HCEC 1CT (cell line): ENCODE measurements at places on chromosomes 13 and 19.

GRCh38 chr13:81377921-81378320 is 1037.0 kb upstream of the SPRY2 start:
- peak; percentile 4 for DNase-seq

DNA sequence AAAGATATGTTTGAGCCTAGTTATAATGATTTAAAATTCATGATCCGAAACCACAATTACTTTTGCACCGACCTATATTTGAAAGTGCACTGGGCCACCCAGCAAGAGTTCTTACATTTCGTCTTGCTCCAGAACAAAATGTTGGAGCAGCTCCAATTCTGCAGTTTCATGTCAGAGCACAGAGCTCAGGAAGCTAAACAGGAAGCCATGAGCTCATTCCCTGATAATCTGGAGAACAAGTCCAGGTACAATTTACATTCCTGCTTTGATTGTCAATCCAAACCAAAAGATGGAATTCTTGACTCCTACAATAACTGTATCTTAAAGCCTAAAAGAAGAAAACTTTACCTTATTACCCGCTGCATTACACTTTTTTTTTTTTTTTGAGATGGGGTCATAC is 131.8 kb downstream of the KCTD12 start:
- DNase-seq, result peak; percentile 5

DNA sequence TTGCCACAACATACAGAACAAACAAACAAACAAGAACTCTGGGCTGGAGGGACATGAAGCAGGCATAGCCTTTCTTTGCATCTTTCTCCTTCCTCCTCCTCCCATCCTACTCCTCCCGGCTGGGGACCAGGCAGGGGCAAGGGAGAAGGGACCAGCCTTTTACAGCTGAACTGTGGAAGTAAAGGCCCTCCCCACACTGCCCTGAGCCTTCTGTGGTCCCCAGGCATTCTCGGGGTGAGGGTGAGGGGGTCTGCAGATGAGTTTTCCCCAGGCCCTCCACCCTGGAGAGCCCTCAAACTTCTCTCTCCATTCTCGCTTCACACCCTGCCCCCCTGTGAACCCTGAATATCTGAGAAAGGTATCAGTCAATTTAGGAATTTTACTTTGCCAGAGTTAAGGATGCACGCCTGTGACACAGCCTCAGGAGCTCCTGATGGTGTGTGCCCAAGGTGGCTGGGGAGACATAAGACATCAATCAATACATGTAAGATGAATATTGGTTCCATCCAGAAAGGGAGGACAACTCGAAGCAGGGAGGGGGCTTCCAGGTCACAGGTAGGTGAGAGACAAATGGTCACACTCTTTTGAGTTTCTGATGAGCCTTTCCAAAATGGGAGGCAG is 170.9 kb downstream of the COL4A1 start:
- DNase-seq, result no peak

DNA sequence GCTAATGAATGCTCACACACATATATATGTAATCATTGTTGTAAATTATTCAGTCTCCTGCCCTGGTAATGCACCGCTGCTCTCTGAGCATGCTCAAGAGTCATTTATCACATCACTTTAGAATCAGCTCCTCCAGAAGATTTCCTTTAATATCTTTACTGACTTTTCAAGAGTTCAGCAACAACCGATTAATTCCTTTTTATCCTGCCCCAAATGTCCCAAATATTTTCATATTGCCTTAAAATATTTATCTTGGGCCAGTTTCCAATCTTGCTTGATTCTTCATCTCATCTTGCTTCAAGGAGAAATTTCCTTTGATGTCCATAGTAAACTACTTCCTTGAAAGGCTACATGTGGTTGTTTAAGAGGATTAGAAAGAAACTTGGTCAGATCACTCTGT is 132.5 kb downstream of the NHLRC3 start:
- no peak for DNase-seq

DNA sequence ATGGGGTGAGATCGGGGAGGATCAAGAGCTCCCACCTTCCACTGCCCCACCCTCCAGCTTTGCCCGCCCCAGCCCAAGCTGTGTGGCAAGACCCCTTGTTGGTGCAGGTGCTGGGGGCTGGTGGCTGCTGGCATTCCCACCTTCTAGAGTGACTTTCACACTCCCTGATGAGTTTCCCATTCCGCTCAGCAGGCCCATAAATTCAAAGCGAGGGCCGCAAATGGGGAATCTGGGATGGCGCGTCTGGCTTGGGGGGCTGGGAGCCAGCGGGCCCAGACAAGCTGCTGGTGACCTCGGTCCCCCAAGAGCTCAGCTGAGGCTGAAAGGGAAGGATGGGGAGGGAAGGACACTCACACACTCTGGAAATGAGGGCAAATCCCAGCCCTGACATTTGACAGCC is 110.3 kb downstream of the GADD45B start:
- DNase-seq, result no peak

- DNase-seq, result no peak
Observed at GRCh38 chr19:16363133-16363851, 38.7 kb downstream of the KLF2 start.

DNA sequence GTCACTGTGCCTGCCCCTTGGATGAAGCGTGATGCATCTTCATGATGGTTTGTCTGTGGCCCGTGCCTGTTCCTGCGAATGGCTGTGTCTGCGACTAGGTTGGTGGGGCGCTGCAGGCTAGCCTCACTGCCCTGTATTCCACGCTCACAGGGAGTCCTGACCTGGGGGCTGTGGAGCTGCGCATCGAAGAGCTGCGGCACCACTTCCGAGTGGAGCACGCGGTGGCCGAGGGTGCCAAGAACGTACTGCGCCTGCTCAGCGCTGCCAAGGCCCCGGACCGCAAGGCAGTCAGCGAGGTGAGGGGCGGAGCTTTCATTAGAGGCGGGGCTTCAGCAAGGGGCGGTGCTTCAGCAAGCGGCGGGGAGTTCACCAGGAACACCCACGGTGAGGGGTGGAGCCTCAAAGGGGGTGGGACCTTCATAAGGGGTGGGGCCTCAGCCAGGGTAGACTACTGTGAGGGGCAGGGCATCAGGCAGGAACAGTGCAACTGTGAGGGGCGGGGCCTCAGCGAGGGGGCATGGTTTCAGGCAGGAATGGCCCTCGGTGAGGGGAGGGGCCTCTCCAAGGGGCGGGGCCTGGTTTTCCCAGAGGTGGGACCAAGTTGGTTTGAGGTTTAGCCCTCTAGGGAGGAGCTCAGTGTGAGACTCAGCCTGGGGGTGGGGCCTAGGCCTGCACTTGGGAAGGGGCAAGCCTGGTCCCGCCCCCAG is 17.2 kb downstream of the PKN1 start:
- peak; percentile 28 for DNase-seq

DNA sequence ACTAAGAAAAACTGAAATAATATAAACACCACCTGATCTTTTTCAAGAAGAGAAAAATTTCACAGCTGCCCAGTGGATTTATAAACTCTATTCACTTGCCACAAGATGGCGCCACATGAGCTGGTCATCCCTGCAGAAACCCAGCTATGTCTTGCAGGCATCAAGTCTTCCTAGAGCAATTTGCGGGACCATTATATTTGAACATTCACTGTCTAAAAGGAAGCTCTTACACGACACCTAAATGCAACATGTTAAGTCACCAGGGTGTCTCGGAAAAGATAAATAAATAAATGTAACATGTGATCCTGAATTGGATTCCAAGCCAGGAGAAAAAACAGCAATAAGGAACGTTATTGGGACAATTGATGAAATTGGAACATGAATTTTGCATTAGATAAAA is 20.3 kb upstream of the AKT2 start:
- DNase-seq, result peak; percentile 77

DNA sequence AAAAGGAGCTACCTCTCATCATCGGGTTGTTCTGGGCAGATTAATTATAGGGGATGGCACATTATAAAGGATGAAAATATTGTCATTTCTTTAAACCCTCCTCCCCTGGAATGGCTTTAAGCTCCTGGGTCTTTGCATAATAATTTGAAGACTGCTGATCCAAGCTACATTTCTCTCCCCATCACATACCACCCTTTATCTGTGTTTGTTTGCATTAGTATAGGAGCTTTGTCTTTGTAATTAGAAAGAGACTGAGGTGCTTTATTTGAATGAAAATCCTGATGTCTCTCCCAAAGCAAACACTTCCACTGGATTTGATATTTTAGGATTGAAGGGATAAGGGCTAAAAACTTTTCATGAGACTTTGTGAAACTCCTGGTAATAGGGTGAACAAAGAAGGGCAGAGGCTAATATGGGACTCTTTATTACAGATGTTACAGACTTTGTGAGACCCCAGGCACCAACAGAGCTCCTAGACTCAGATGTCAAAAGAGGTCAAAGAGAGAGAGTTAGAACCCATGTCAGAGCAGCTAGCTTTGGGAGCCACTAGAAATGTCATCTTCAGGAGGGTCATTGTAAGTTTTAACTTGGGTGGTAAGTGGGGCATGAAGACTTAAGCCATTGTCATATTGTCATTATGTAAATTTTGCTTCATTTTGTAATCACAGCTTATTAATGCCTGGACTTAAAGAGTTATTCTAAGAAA is 75.3 kb upstream of the RXFP2 start:
- DNase-seq, result no peak

DNA sequence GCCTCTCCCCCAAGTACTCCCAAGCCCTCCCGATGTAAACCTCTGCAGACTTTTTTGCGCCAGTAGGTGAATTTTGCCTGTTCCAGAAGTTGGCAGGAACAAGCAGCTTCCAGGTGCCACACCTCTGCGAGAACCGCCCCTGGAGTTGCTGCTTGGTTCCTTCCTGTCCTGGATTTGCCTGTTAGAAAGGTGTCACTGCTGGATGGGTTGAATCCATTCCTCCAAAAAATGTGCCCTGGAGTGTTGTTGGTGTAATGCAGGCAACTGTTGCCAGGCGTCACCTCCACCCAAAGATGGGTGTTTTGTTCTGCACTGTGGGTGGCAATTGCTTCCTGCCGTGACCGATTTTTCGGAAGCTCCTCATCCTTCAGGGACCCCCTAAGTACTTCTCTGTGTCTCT is 5.7 kb downstream of the PGPEP1 start:
- no peak for DNase-seq

GRCh38 chr19:52910648-52911047 is 12.6 kb downstream of the ZNF888 start:
- no peak for DNase-seq

GRCh38 chr13:47680748-47681147 is 320.3 kb downstream of the SUCLA2 start:
- peak; percentile 75 for DNase-seq

- DNase-seq, result no peak
Observed at GRCh38 chr13:75305059-75305458, 176.9 kb downstream of the TBC1D4 start.

- DNase-seq, result no peak
Observed at GRCh38 chr19:30558793-30559192, 186.6 kb downstream of the ZNF536 start.

GRCh38 chr13:23557733-23558132 is 12.5 kb upstream of the TNFRSF19 start:
- no peak for DNase-seq

DNA sequence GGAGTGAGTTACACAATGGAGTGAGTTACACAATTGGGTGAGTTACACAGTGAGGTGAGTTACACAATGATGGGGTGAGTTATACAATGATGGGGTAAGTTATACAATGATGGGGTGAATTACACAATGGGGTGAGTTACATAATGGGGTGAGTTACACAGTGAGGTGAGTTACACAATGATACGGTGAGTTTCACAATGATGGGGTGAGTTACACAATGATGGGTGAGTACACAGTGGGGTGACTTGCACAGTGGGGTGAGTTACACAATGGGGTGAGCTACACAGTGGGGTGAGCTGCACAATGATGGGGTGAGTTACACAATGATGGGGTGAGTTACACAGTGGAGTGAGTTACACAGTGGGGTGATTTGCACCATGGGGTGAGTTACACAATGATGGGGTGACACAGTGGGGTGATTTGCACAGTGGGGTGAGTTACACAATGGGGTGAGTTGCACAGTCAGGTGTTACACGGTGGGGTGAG is 52.5 kb upstream of the GAS6 start:
- peak; percentile 64 for DNase-seq

GRCh38 chr13:95239283-95239682 is 62.0 kb downstream of the ABCC4 start:
- peak; percentile 49 for DNase-seq

DNA sequence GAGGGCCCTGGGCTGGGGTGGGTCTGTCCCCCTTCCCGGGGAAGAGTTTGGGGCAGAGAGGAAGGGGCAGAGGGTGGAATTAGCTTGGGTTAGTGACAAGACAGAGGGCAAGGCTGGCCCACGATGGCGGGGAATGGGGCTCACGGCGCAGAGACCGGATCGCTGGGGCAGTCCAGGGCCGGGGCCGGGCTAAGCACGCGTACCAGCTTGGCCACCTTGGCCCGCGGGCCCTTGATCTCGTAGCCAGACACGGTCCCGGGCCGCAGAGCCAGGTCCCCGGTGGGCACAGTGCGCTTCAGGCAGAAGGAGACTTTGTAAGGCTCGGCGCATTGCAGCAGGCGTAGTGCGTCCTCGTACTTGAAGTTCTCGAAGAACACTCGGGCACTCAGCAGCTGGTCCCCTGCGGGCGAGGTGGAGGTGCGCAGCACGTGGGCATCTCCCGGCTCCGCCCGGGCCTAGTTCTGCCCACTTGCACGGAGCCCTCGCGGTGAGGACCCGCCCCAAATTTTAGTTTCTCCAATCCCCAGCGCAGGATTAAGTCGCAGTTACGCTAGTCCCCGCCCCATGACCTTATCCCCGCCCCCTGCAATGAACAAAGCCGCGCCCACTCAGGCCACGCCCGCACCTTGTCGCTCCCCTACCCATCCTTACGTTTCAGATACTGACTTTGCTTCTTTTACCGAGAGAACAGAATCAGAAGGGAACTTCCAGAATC is 8.6 kb upstream of the HIPK4 start:
- no peak for DNase-seq

DNA sequence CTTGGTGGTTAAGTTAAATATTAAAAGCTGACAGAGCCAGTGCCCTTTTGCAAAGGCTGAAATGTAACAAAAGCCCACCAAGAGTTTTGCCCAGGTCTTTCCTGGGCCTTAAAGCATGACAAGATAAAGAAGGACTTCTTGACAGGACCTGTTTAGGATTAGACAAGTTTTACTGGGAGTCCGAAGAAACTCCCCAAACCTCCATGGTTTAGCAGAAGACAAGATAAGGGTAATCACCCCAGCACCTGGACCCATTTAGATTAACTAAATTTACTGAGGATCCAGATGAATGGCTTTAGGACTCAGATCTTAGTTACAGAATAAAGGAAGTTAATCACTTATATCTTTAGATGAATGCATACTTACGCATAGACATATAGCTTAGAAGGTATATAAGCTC is 14.8 kb upstream of the UFM1 start:
- no peak for DNase-seq

DNA sequence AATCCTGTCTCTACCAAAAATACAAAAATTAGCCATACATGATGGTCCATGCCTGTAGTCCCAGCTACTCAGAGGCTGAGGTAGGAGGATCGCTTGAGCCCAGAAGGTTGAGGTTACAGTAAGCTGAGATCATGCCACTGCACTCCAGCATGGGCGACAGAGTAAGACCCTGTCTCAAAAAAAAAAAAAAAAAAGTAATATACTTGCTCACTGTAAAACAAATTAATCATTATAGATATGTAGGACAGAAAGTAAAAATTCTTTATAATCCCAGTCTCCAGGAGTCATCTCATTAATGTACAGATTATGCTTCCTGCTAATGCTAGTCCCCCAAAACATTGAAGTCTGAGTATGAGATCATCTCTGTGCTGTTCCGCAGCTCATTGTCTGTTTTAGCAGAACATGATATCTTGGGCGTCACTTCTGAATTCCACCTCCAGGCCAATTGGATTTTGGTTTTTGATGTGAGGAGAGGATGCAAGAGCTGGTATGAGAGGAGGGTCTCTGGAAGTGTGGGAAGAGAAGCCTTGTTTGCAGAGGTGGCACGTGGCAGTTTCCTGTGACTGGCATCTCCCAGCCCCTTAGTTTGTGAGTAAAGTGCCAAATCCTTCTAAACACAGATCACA is 75.4 kb upstream of the NPAS1 start:
- no peak for DNase-seq

GRCh38 chr13:84455143-84455905 is 573.0 kb upstream of the SLITRK1 start:
- DNase-seq, result no peak
